Posterior vena cava (tissue), 2 donors: ENCODE measurements at places on chromosomes 11 and 22. TPM values are rescaled to one million over a fixed set of nuclear protein-coding genes. Genes with fewer than 3 reads are reported as not detected.

SMCO4 gene
- total RNA-seq: 11.6 TPM

DNA sequence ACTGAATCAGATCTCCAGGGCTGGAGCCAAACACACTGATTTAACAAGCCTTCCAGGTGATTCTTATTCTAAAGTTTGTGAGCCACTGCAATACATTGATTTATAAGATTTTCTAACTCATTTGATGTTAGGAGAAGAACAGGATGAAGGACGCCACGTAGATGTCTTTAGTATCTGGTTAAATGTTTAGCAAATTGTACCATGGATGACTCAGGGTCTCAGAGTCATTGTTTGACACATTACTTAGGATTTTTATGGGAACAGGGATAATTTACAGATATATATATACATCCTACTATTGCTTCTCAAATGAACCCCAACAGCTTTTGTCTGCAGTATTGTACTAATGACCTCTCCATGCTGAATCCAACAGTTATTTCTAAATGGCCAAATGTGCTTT lies 143.1 kb upstream of the DDI1 start:
- DNase-seq: no peak

SPON1 gene
- 131 TPM for total RNA-seq

DNA sequence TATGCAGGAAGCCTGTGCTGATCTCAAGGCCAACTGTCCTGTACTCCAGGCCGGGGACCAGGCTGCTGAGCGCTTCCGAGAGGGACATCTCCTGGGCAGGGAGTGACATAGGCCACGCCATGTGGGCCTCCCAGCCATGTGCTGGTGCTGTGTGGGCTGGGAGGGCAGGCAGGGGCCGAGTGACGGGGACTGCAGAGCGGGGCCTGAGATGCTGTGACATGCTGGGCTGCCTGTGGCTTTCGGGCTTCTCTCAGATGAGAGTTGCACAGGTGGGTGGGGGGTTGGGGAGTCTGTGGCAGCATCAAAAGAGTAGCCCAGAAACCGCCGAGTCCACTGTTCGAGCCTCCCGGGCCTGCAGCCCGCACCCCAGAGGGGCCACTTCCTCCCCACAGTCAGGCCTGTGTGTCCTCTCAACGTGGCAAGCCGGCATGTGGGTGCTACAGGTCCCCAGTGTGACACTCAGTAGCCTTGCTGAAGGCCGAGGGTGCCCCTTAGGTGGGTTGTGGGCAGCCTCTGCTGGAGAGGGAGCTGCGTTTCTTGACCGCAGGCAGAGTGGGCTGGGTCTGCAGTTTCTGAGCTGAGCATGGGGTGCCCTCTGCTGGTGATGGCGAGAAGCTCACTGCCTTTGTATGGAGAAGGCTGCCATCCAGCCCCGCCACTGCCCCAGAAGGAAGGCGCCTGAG lies 101.2 kb downstream of the BCR start:
- peak; percentile 95 for DNase-seq

- no peak for DNase-seq
Observed at GRCh38 chr11:62498031-62498430, 48.6 kb downstream of the AHNAK start.

GRCh38 chr11:85930879-85931366 lies 75.7 kb downstream of the CCDC83 start:
- no peak for DNase-seq

DNA sequence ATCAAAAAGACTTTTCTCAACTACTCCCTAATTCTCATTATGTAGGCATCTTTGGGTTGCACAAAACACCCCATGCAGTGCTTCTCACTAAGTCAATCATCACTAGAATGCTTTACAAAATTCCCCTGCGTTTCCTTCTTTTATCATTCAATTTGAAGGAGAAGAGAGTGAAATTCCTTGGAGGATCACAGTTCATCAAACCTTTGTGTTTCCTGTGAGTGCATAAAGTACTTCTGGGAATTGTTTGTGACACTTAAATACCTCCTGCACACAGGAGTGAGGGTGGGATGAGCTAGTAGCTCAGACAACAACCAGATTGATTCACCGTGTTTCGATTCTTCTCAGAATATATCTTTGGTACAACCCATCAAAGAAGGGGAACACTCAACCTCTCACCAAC lies 3.7 kb upstream of the OR5AR1 start:
- no peak for DNase-seq

GRCh38 chr11:72114570-72114969 lies 2.1 kb upstream of the ANAPC15 start:
- DNase-seq: no peak

NXPE4 gene
- total RNA-seq: not detected

- DNase-seq: no peak
Observed at GRCh38 chr22:25623310-25623734, 58.8 kb downstream of the GRK3 start.

ASCC2 gene
- total RNA-seq: 31.3 TPM
